ENCODE measurements at places on chromosomes 6 and 20.

DNA sequence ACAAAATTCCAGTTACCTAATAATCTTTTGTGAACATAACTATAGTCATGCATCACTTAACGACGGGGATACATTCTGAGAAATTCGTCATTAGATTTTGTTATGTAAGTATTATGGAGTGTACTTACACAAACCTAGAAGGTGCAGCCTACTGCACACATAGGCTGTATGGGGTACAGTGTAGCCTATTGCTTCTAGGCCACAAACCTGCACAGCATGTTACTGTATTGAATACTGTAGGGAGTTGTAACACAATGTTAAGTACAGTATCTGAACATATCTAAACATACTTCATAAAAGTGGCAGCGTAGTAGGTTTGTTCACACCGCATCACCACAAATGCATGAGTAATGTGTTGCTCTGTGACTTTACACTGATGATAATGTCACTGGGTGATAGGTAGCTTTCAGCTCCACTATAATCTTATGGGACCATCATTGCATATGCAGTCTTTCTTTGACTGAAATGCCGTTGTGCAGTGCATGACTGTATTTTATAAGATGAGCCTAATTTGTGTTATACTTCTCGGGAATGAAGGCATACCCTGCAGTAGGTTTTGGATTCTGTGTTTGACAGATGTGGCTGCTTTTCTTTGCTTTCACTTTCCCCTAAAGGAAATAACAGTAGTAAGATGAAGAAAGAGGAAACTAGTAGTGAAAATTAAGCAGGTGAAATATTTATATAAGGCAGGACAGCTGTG is 365.6 kb downstream of the FARS2 start:
- DNase-seq = no peak

DNA sequence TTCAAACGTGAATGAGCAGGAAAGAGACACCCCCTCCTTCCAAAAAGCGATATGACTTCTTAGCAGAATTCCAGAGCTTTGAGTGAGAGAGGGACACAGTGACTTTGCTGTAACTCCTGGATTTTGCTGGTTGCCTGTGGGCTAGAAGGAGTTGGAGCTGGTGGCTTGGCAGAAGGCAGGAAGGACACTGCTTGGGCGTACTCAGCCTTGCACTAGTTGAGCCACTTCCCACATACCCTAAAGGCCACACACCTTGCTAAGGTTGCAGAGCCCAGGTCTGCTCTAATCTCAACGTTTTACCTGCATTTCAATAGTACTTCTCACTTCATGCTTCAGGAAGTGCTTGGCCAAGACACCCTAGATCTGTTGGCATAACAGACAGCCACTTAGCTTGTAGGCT is 30.6 kb downstream of the RAB22A start:
- no peak for DNase-seq

GRCh38 chr20:4811661-4812181 is 90.0 kb downstream of the PRND start:
- DNase-seq = no peak

DNA sequence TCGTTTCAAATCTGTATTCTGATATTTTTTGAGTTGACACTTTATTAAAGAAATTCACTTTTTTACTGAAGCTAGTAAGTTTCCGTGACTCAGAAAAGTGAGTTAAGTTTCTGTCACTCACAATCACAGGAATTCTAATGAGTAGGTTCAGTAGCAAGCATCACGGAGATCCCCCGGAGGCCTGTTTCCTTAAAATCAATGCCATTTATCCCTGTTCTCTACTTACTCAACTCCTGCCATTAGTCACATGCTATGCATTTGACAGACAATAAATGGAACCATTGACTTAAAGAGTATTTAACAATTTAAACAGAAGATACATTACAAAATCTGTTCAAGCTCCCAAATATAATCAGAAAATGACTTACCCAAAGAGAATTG is 9.1 kb downstream of the SLC18B1 start:
- no peak for DNase-seq

DNA sequence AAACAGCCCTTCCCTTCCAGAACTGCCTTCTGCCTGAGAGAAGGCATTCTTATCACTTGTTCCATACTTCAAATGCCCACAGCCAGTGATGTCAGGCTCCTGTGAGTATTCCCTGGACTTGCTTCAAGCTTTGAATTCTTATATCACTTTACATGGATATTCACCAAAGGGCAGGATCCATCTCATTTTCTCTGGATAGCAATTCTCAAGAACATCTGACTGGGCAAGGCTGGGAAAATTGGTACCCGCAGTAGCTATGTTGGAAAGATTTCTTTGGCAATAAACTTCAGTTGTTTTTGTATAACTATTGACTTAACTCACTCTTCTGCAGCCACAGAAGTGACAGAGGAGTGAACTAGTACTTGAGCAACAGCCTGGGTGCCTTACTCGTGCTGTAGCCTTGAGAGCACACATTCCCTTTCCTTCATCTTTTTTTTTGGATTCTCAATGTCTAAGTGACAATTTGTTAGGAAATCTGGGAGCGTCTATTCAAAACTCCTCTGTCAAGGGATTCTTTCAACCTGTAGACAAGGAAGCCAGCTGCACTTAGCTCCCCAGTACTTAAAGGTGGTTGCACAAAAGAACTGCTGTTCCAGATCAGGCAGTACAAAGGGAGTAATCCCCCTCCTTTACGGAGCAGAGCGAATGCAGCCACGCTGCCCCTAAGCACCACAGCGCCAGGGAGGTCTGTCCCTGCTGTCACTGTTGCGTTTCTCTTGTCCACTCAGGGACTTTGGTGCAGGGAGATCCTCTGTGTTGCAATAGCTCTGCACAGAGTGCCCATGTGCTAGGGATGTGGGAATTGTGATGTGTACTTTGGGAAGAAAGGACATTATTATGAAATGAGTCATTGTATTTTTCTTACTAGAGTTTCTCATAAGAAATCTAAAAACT is 69.6 kb downstream of the JAG1 start:
- peak; percentile 87 for DNase-seq

- no peak for DNase-seq
Observed at GRCh38 chr6:156598855-156599180, 178.4 kb upstream of the ARID1B start.

- no peak for DNase-seq
Observed at GRCh38 chr20:35917077-35917476, 37.2 kb downstream of the SCAND1 start.

- DNase-seq = no peak
Observed at GRCh38 chr20:4972506-4973251, 28.6 kb downstream of the SLC23A2 start.

DNA sequence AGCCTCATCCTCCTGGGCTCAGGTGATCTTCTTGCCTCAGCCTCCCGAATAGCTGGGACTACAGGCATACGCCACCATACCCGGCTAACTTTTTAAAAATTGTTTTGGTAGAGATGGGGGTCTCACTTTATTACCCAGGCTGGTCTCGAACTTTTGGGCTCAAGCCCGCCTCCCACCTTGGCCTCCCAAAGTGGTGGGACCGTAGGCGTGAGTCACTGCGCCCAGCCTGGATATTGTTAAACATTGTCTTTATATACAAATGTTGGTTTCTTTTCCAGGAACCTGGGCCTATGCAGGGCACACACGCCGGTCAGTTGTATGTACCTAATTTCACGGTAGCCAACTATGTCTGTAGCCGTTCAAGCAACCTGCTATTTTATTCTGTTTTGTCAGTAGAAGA is 60.1 kb downstream of the SYNJ2 start:
- DNase-seq = no peak

- DNase-seq = no peak
Observed at GRCh38 chr6:158408552-158409130, 96.4 kb downstream of the TULP4 start.

GRCh38 chr20:52847029-52847660 is 125.0 kb upstream of the TSHZ2 start:
- DNase-seq = peak; percentile 35

DNA sequence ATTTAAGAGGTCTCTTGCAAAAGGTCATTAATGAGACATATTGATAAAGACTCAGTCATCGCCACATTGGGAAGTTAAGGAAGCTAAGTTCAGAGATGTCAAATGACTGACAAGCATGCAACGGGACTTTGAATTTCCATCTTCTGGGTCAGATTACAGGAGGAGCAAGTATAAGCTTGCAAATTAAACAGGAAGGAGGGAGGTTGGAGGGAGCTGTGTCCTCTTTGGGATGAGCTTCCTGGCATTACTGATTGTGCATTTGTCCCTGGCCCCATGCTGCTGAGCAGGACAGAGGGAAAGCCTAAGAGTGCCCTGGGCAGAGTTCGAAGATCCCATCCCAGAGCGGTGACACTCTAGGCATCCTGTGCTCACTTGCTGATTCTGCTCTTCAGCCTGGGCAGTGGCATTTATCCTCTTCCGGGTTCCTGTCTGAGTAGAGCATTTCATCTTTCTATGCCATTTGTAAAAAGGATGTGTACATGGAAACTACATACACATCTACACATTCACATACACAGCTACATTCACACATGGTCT is 40.5 kb downstream of the SLC22A1 start:
- no peak for DNase-seq

GRCh38 chr6:16770701-16771569 is 9.7 kb upstream of the ATXN1 start:
- DNase-seq = peak; percentile 65

DNA sequence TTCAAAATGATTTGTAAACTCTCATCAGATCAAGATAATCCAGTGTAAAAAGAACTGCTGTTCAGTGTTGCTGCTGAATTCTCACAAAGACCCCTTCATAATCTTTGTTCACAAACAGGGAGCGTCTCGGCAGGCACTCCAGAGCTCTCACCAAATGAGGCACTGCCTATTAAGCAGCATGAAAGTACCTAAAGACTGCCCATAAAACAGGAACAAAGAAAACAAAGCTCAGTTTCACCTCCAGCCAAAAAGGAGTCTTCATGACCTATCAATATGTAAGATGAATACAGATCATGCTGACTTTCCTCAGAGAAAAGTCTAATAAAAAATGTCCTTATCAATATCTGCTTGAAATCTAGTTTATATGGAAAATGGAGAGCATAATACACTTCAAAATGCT is 41.8 kb downstream of the GPR63 start:
- DNase-seq = no peak

- no peak for DNase-seq
Observed at GRCh38 chr6:134746140-134746539, 203.8 kb downstream of the ALDH8A1 start.

DNA sequence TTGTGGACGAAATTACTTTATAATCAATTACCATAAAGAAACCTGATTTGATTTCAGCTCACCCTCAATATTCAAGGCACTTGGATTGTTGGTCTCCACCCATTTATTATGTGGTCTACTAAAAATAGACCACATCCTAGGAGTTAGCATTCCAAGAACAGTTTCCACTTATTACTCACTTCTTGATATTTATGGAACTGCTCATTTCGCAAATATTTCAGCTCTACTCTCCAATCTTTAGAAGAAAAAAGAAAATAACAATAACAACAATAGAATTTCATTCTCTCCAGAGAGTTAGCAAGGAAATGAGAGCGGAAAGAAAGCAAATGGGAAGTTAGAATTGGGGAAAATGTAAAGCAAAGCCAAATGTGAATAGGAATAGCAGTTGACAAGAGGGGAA is 26.2 kb upstream of the HDAC2 start:
- DNase-seq = peak; percentile 73

DNA sequence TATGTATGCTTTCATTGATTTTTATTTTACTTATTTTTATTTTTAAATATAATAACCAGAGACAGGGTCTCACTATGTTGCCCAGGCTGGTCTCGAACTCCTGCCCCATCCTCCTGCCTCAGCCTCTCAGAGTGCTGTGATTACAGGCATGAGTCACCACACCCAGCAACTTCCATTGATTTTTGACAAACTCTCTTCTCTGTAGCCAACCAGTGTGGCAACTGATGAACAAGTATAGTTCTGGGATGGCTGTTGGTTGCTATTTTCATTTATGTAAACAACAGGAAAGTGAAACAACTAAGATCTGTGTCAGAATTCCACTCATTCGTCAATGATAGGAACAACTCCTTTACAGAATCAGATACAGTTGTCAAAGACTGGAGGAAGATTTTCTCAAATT is 356.7 kb upstream of the JARID2 start:
- no peak for DNase-seq

DNA sequence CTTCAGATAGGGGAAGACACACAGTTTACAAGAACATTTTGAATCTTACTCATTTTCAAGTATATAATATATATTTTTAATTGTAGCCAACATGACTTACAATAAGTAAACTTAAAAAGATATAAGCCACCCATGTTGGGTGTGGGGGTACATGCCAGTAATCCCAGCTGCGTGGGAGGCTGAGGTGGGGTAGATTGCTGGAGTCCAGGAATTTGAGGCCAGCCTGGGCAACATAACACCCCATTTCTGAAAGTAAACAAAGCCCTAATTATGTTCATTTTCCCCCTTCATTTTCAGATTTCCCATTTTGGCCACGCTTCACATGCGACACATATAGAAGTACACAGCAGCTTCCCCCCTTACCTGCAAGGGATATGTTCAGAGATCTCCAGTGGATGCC is 30.5 kb downstream of the SERPINB6 start:
- no peak for DNase-seq

- no peak for DNase-seq
Observed at GRCh38 chr6:151616091-151616513, 122.3 kb downstream of the CCDC170 start.

DNA sequence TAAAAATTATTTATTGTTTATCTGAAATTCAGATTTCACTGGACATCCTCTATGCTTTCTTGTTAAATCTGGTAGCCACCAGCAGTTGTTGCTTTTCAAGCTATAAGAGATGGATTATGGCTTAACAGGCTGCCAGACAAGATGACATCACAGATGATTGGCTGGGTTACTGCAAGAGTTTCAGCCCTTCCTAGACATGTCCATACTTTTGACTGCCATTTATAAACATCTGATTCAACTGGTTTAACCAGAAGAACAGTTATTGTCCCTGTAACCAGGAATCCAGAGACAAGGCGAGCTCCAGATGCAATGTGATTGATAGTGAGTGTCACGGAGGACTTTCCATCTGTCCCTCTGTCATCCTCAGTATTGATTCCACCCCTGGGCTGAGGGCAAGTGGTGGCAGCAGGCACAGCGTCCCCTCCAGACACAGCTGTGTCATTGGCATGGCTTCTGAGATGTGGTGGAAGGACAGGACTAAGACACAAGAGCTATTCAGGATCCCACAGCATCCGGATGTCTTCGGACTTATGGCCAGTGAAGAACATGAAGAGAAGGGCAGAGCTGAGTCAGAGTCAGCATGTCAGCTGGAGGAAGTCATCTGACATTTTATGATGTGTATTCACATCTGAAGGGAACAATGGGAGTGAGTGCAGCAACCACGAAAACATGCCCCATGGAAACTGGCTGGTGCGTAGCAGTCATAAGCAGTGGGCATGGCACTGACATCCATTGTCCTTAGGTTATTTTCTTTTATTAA is 284.5 kb upstream of the CDYL start:
- DNase-seq = no peak

GRCh38 chr6:40755046-40755681 is 168.0 kb upstream of the LRFN2 start:
- peak; percentile 11 for DNase-seq

DNA sequence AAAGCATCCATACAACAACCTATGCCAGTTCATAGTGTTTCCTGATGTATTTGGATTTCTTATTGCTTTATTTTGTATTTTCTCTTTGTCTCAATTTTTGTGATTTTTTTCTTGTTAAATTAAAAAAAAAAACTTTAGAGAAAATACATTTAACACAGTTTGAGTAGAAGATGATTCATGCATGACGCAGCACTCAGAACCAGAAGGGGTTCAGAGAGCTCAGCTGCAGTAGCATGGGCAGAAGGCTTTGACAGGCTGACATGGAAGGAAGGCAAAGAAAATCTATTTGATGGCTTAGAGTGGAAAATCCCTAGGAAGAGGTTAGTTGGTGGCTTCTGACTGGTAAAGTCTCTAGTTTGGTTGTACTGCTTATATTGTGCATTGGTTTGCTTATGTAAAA is 207.2 kb upstream of the STXBP5 start:
- DNase-seq = no peak

Data from RWPE1 (cell line).